Stimulated activated CD4-positive, alpha-beta T cell treated with anti-CD3 and anti-CD28 coated beads, Interleukin-2, amount 100 ng/mL, for 24 hours (primary cell): ENCODE measurements at places on chromosomes 2 and 18.

DNA sequence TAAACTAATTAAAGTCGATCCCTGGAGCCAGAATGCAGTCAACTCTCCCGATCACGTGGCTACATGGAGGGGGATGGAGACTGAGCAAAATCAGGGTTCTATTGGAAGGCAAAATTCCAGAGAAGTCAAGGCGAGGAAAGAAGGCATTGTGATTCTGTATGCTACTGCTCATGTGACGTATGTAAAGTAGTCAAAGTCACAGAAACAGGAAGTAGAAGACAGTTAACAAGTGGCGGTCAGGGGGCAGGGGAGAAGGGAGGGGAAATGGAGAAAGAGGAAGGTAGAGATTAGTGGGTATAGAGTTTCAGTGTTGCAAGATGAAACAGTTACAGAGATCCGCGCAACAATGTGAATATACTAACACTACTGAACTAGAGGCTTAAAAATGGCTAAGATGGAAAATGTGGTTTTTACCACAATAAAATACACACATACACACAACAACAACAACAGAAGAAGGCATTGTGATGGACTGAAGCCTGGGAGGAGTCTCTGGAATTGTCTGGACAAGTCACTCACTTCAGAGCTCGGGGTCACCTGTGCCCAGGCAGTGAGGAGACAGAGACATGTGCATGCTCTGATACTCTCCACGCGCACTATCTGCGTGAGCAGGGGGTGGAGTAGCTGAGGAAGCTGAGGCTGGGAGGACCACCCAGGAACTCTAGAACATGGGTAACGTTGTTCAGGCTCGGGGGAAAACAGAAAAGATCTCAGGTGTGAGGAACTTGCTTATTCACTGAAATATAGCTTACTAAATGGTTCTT lies 89.9 kb upstream of the CDCA7 start:
- DNase-seq = no peak

DNA sequence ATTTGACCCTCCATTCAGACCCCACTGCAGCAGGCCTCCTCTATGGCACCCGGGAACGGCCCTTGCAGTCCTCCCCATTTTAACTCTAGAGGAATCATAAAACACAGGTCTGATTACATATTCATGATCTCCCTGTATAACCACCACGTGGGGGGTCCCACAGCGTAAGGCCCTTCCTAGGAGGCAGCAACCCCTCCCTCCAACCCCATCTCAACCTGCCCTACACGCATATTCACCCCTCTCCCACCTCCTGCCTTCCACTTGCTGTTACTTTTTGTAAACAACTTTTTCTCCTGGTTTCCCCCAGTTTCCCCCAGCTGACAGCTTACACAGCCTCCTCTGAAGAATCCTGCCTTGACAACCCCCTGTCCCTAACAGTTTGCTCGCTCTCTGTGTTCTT lies 85.1 kb upstream of the FOXI3 start:
- no peak for DNase-seq

DNA sequence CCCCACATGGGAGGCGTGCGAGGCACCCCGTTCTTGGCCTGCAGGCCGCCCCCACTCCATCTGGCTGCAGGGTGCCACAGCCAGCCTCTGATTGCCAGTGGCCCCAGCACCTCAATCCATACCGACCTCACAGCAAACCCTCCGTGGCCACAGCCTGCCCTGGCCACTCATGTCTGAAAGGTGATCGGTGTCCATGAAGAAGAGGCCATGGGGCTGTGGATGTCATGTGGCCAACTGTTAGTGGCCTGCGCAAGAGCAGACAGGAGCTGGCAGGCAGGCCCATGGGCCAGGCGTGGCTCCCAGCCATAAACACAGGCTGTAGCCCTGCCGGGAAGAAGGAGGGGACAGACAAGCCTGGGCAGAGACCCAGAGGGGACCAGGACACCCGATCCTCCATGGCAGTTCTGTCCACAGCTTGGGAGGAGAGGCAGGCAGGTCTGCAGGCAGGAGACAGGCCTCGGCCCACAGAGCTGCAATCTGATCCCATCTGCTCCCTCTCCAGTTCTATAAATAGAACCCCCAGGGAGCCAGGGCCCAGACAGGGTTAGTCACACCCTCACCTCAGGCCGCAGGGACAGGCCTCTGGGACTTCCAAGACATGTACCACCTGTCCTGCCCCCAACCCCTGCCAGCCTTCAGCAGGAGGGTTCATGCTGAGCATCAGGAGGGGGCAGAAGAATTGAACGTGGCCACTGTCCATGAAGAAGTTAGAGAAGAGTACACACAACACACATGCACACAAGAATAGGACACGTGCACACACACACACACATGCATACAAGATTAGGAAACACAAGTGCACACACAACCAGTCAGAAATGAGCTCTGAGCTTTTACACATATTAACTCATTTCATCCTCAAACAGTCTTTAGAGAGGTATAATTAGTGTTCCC lies 16.9 kb downstream of the STEAP3 start:
- DNase-seq = no peak

DNA sequence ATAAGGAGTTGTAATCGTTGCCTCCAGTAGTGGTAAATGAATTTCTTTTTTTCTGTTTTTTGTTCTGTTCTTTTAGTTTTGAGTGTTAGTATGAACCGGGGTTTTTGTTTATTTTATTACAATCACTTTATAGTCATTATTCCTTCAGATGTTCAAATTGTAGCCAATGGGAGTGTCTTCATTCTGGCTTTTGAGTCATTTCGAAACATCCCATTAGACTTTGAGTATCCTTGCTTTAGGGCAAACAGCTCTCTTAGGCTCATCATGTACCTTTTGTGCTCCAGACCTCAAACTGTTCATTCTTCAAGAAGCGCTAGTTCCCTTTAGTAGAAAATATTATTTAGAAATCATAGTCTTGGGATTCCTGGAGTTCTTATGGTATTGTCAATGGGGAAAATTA lies 54.2 kb upstream of the PAX3 start:
- DNase-seq = no peak

GRCh38 chr2:236899950-236900640 lies 185.6 kb upstream of the COPS8 start:
- no peak for DNase-seq

DNA sequence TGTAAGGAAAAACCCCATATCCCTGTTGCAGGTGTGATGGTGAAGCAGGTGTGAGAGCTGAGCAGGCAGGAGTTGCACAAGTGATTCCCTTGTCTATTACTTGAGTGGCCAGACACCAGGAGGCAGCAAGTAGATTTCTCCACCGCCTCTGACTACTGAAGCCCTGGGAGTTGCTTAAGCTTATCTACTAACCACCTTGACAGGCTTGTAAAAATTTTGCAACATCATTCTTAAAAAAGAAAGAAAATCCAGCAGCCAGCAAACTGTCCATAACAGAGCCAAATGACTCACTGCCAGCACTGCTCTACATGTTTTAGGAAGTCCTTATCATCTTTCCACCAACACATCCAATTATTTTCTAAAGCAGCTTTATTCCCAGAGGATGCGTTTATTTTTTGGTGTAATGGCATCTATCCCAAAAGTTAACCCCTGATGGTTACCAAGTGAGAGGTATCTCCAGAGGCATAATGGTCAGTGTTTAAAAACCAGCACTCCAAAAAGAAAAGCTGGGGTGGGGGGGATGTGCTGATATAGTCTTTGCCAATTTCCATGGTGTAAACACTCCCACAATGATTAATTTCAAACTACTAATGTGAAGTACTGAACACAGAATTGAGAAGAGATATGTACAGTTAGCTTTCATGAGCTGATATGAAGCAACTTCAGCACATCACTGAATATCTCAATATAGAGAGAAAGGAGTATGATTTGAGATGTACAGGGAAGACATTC lies 16.3 kb upstream of the GPR39 start:
- DNase-seq = no peak

GRCh38 chr2:96167407-96168013 lies 22.3 kb upstream of the DUSP2 start:
- no peak for DNase-seq

DNA sequence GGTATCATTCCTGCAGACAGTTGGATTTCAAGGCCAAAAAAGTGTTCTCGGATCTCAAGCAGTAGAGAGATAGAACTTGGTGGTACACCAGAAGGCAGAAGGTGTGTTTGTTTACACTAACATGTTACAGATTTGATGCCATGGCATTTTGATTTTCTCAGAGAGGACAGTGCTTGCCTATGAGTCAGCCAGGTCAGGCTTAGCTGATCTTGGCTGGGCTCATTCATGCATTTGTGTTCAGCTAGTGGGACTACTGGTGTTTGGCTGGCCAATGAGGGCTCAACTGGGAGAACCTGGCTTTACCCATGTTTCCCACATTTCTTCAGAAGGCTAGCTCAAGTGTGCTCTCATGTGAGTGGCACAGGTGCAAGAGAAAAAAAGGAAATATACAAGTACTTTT lies 162.0 kb downstream of the C1D start:
- no peak for DNase-seq

- DNase-seq = no peak
These were observed 35.4 kb upstream of the MPPE1 start for GRCh38 chr18:11943551-11943950.

- no peak for DNase-seq
These were observed 283.3 kb downstream of the AFF3 start for GRCh38 chr2:99858951-99859596.

DNA sequence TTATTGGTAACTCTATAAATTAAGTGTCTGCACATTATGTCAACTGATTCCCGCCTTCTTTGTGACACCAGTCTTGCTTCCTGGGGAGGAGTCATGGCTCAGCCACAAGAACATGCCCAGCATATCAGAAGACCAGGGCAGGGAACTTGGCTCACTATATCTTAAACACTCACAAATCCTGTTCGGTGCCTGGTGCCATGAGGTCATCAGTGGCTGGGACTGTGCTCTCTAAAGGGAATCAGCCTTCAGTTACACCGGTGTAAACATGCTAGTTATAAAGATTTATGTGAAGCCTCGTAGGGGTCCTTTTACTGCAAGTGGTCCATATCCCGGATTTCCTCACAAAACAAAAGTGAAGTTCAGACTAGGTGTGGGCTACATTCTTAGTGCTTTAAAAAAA lies 73.1 kb upstream of the ZNF521 start:
- DNase-seq = no peak

- no peak for DNase-seq
These were observed 14.6 kb upstream of the MCM6 start for GRCh38 chr2:135890835-135891234.

DNA sequence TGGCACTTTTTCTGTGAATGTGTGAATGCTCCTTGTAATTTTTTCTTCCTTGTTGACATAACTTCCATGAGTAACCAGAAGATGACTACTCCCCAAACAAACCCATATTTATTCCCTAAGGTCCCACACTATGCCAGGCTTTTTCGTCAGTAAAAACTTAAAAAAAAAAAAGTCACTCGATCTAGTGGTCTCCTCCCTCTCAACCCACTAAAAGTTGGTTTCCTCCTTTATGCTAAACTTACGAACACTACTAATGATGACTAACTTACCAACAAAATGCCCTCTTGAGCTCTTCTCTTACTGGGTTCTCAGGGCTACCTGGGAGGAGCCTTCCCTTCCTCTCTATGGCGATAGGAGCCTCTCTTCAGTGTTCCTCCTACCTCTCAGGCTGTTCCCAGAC lies 18.2 kb downstream of the ACVR1 start:
- DNase-seq = no peak

DNA sequence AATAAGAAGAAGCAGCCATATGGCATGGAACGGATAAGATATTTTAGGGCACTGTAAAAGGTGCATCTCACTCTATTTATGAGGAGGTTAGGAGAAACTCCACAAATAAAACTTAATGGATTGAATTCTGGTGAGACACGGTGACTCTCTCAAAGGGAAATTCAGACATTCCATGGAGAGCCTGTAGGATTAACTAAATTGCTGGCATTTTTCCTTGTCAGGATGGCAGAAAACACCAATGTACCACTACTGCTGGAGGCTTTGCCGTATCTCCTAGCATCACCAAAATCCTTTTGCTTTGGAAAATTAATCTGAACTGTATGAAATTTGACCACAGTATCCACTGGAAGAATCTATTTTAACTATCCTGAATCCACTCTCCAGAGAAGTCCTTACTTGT lies 79.3 kb downstream of the RBM43 start:
- DNase-seq = no peak

- no peak for DNase-seq
These were observed 97.2 kb downstream of the SEPTIN10 start for GRCh38 chr2:109516445-109517117.

- no peak for DNase-seq
These were observed 5.7 kb downstream of the CYP26B1 start for GRCh38 chr2:72141881-72142451.
